Uterus (tissue), 4 donors: ENCODE measurements at places on chromosomes 4 and X.
A peak's percentile ranks its signal among the peaks of the same experiment; 100 is the strongest.

DNA sequence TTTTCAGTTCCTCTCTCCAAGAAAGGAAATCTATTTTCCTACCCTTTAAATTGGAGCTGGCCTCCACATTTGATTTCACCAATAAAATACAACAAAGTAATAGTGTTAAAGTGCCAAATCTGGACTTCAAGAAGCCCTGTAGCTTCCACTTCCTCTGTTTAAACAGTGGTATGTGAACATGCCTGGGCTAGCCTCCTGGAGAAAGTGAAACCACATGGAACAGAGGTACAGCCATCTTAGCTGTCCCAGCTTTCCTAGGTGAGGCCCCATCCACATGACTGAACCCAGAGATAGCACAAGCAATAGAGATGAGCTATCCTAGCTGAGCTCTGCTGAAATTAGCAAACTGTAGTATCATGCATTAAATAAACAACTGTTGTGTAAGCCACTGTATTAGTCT, 131.8 kb upstream of the VCX start:
- DNase-seq: no peak

DNA sequence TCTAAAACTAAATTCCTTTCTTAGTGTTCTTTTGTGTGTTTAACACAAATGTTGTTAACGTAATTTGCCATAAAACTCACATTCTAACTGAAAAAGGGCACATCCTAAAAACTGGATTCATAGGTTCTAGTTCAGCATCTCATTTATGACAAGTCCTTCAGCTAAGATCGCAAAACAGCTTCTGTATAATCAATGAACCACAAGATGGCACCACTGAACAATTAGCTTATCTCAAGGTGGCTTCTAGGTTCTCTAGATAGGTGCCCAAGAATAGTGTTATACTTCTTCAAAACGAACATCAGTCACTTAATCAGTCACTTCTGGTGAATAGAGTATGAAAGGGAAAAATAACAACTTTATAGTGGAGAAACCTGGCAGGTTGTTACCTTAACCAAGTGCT, 54.3 kb downstream of the NRK start:
- no peak for DNase-seq

DNA sequence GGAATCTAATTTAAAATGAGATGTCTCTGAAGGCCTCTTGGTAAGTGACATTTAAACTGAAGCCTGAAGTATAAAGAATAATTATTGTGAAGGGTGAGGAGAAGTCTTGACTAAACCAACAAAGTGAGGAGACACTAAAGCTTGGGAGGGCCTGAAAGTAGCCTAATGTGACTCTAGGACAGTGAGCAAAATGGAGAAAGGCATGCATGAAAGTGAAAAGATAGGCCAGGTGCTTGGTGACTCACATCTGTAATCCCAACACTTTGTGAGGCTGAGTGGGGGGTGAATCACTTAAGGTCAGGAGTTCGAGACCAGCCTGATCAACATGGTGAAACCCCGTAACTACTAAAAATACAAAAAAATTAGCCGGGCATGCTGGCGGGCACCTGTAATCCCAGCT, 46.9 kb upstream of the SMARCAD1 start:
- DNase-seq: no peak

DNA sequence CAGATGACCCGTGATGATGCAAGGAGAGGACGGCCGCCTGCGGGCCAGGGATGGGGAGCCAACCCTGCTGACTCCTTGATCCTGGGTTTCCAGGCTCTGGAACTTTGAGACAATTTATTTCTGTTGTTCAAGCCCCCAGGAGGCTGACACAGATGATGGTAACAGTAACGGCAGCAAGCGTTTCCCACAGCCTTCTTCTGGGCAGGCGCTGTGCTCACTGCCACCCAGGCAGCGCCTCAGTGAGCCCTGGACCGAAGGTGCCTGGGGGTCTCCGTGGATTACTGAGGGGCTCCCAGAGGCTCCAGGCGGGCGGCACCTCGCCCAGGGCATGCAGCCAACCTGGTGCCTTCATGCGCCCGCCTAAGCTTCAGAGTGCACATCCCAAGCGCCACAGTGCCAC, 103.9 kb upstream of the AFAP1 start:
- no peak for DNase-seq

DNA sequence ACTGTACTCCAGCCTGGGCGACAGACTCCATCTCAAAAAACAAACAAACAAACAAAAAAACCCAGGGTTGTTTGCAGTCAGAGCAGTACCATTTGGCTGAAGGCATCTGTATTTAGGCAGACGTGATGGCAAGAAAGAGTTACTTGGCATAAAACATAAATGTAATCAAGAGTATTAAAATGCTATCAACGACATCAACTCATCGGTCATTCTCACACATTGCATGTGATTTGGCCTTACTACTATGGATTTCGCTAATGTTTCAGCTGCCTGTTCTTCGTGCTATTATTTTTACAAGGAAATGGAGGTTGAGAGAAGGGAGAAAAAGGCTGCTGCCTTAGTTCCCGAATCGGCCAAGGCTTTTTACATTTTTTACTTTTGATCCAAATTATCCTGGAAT, 15.5 kb upstream of the SMARCA5 start:
- DNase-seq: no peak

DNA sequence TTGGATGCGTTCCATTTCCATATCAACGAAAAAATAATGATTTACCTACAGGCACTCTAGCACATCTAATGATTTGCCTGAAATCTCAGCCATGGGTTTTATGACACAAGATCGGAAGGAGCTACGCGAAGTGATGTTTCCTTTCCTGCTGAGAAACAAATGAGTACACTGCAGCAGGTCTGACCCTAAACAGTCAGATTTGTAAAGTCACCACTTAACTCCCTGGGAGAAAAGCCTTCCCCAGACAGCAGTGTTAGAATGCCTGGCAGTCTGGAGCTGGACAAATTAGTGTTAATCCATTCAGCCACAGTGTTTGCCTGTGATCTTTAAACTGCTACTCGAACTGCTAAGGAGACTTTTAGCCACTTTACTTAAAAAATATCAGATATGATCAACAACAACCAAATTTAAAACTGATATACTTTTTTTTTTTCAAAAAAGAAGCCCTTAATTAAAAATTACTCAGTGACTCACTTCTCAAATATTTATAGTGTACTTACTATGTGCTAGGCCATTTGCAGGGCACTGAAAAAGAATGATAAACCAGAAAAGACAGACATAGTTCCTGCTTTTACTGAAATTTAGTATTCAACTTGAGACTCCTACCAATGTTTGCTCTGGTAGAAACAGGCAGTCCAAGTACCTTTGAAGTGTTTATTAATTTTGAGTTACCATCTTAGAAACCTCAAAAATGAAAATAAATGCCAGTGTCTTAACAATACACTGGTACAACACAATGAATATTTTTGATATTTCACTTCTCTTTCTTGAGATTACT, 104.5 kb downstream of the SHISA3 start:
- no peak for DNase-seq

- no peak for DNase-seq
Observed at GRCh38 chr4:183691006-183691405, 31.9 kb downstream of the TRAPPC11 start.

GRCh38 chr4:189255636-189256035, 685.0 kb upstream of the FRG1 start:
- DNase-seq: no peak

- peak; percentile 67 for DNase-seq
Observed at GRCh38 chr4:15479089-15479912, 9.6 kb downstream of the CC2D2A start.

DNA sequence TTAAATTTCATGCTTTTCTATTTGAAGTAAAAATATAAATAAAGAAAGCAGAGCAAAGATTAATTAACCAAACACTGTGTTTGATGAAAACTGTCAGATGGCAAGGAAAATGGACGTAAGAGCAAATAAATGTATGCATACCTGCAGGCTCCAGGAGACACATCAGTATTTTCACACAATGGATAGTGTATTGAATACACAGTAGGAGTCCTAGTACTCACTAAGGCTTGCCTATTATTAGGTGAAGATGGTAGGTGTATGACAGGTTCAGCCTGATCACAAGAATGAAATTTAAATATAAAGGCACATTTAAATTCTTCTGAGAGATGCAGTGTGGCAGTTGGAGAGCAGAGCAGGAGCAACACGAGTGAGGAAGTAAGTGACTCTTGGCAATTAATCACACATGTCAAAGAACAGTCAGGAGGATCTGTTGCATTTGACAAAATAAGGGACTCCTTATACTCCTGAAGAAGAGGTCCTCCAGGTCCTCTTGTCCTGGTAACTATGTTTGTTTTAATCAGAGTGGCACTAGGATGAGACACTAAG, 106.0 kb upstream of the NDST4 start:
- no peak for DNase-seq

GRCh38 chr4:146520896-146521540, 722 bp downstream of the SLC10A7 start:
- no peak for DNase-seq

- no peak for DNase-seq
Observed at GRCh38 chr4:128831531-128832242, 22.2 kb downstream of the JADE1 start.

- no peak for DNase-seq
Observed at GRCh38 chr4:4420421-4420820, 33.5 kb downstream of the NSG1 start.

DNA sequence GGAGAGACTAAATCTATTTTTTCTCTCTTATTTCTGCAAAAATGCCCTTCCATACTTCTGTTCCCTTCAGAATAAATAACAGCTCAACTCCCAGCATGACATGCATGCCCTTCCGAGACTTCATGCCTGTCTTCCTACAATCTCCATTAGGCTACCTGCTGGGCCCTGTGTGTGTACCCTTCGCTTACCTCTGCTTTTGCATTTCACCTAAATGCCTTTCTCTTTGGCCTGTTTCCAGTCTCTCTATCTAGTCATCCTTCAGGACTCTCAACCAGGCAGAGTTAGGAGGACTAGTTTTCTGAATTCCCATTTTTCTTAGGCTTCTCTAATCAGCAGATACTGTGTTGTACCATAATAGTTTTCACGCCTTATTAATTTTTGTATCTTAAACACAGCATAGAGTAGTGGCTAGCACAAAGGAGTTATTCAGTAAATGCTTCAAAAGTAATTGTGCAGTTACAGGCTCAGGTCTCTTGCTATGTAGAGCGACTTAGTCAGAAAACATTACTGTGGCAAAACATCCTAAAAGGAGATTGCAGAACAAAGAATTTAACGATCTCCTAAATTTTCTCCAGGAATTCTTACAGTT, 20.5 kb downstream of the SEPTIN11 start:
- DNase-seq: no peak

DNA sequence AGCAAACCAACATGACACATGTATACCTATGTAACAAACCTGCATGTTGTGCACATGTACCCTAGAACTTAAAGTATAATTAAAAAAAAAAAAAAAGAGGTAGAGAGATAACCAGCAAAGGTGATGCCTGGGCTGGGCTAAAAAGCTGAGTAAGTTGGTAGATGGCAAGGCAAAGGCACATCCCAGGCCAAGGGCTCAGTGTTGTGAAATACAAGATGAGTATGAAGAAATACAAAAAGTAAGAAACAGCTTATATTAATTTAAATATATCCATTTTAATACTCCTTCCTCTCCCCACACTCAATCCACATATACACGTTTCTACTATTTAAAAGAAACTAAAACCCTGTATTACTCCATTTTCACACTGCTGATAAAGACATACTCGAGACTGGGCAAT, 25.8 kb downstream of the TEC start:
- DNase-seq: no peak

- DNase-seq: no peak
Observed at GRCh38 chr4:24763631-24764297, 31.6 kb upstream of the SOD3 start.

GRCh38 chr4:17134100-17134499, 235.7 kb upstream of the LDB2 start:
- DNase-seq: no peak

- DNase-seq: no peak
Observed at GRCh38 chr4:16250661-16251365, 24.5 kb upstream of the TAPT1 start.

DNA sequence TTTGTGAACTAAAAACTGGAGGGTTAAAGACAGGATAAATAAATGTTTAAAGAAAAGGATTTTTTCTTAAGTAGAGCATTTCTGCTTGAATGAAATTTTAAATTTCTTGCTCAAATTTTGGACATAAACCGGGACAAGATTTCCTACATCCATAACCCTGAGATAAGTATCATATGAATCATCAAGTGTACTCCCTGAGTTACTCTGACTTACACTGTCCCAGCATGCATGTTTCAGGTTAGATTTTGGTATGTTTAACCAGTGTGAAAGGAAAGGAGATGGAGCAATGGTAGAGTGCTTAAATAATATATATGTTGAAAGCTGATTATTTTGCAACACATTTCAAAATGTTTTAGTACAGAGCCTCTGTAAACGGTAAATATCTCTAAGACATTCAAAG, 175.2 kb downstream of the ADGRL3 start:
- no peak for DNase-seq

GRCh38 chr4:5827108-5828004, 65.5 kb downstream of the CRMP1 start:
- no peak for DNase-seq

GRCh38 chrX:12702509-12703091, 88.6 kb upstream of the PRPS2 start:
- DNase-seq: no peak

DNA sequence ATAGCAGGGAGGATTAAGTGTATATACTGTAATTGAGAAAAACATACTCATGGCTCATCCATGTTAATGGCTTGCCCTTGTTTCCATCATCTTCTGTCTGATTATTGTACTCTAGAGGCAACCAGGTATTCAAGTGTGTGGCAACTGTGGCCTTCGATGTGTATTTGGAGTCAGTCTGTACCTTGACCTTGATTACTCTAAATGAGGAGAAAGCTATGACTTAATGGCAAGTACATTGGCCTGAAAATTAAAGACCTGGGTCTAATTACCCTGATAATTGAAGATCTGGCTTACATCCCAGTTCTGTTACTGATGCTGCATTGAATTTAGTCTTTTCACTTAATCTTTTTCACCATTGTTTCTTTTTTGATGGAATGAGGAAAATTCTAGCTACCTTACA, 409.2 kb downstream of the CCSER1 start:
- DNase-seq: no peak

DNA sequence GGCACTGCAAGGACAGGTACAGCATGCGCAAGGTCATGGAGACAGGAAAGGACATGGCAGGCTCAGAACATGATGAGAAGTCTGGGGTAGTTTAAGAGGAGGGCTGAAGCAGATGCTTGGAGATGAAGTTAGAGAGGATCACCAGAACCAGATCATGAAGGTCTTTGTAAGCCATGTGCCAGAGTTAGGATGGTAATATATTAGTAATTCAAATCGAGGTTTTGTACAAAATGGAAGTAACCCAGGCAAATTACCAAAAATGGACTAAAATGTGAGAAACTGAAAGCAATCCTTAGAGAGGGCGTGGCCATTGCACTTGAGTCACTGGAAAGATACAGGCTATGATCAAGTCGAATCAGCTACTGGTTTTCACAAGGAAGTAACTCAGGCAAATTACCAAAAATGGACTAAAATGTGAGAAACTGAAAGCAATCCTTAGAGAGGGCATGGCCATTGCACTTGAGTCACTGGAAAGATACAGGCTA, 13.5 kb downstream of the RXFP1 start:
- DNase-seq: no peak

GRCh38 chr4:37885496-37885895, 5.4 kb upstream of the TBC1D1 start:
- peak; percentile 53 for DNase-seq

- DNase-seq: no peak
Observed at GRCh38 chr4:114599903-114600552, 1.4 kb downstream of the UGT8 start.
